ENCODE measurements at places on chromosomes 16 and 17.

DNA sequence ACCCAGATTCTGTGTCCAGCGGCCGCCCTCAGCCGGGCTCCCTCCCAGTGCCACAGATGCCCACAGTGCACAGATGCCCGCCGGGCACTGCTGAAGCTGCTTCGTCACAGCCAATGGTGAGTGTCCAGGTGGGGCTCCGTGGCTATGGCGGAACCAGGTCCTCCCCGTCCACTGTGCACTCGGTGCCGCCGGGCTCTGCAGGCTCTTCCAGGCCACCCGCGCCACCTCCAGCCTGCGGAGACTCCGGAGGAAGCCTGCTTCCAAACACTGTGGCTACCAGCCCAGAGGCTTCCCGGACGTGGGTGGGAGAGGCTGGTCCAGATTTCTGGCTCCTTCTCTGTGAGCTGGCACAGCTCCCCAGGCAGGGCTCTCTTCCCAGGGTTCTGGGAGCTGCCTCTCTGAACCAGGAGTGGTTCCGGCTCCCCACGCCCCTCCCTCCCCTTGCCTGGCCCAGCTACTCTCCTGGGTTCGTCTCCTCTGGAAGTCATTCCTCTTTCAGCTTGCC is 2.8 kb upstream of the PYCR1 start:
- no peak for DNase-seq

DNA sequence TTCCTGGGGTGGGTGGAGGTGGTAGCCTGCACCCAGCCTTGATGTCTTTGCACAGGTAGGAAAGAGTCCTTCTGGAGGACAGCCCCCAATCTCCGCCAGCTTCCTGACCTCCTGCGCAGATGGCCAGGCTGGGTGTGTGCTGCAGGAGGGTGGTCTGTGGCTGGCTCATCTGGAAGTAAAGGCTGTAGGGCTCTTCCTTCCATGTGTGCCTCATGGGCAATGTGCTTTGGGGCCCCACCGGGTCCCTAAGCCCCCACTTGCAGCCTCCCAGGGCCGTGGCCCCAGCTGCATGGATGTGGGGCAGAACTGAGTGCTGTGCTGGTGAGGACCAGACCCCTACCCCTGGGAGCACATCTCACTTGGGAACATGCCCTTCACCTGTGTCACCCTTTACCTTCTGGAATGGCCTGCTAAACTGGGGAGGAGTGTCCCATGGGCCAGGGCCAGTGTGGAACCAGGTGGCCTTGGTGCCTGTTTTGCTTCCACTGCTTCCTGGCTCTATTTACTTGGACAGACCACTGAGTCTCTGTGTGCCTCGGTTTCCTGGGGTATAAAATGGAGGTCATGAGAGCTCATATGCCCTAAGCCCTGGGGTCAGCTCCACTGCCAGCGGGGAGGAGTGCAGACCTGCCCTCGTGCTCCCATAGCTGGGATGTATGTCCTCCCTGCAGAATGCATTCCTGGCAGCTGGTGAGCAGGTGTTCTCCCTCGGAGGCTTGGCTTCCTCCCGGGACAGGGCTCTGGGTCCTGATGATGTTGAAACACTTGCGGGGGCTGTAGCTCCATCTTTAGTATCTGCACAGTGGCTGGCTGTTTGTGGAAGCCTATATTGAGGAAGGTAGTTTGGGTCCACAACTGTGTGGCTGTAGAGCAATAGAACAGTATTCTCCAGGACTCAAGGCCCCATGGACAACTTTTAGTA is 18.0 kb downstream of the MPRIP start:
- DNase-seq, result no peak

DNA sequence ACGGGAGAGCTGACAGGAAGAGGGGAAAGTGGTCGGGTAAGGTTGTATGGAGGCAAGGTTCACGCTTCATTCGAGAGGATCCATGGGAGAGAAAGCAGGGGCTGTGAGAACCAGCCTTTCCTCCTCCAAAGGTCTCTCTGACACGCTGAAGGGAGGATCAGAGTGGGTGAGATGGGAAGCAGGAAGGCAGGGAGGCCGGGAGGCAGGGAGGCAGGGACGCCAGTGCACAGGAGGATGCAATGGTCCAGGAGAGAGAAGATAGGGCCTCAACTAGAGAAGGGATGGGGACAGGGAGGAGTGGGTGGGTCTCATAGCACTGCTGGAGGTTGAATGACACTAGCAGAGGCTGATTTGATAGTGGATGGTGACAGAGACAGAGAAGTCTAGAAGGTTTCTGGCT is 54.1 kb downstream of the PIMREG start:
- DNase-seq, result no peak

- no peak for DNase-seq
Observed at GRCh38 chr17:68611353-68612208, 10.4 kb upstream of the FAM20A start.

GRCh38 chr17:66330646-66331037 is 28.2 kb downstream of the PRKCA start:
- no peak for DNase-seq

Measured in hematopoietic multipotent progenitor cell treated with erythropoietin and hydrocortisone succinate and interleukin-3 and kit ligand, for 4 days (in vitro differentiated cells).